ENCODE measurements at places on chromosomes 16 and 17.

GRCh38 chr17:18332909-18333489 is 17.9 kb downstream of the SMCR8 start:
- no peak for DNase-seq

DNA sequence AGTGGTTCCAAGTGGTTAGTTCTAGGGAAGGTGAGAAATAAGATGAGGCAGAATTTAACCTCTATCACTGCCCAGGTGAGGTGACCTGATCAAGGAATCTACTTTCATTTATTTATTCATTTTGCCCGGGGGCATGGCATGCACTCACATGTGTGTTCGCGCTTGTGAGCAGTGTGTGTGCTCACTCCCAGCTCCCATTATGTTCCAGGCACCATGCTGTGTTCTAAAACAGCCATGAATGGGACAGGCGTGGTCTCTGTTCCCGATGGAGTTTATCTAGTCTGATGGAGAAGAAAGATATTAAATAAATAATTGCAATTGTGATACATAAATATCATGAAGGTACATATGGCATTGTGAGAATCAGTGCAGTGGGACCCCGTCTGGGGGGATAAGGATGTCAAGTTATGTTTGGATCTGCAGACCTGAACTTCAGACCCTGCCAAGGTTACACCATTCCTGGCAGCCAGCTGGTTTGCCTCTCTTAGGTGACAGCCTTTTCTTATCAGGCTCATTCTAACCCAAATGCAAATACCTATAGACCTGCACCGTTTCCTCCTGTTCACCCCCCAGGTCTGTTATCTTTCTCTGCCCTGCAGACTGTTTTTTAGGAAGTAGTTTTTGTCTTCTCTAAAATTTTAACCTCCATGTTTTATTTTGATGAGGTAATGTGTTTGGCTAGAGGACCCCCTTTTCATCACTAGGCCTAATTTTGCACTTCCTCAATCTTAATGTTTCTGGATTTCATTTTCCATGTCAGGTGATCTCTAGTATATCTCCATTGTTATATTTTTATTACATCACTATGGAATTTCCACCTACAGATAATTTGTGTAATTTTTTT is 11.8 kb downstream of the CYB5B start:
- no peak for DNase-seq

GRCh38 chr17:34654276-34654880 is 75.0 kb downstream of the TMEM132E start:
- DNase-seq = no peak

DNA sequence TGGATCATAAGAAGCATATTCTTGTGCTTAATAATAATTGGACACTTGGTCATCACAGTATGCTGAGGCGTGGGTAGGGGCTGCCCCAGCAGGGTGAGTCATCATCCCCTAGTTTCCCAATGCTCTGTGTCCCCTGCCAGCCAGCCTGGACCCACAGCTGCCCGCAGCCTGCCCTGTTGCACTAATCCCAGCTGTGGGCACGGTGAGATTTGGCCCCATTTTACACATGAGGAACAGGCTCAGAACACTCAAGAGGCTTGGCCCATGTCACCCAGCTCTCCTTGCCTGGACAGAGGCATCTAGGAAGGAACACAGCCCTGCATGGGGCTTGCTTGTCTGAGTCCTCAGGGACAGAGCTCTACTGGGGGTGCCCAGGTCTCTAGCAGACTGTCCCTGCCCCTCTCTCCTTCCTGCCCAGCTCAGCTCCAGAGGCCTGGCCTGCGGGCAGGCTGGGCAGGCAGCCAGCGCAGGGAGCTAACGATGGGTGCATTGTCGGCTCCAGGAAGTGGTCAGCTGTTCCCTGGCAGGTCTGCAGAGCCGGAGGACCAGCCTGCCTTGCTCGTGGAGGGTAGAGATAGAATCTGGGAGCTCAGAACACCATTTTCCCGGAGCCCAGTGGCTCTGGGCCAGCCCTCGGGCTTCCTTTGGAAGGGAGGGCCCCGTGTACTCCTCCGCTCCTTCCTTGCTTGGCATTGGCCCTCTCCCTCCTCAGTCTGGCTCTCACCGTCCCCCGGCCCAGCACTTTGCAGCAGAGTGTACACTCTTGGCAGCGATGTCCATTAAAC is 189.4 kb downstream of the RAB11FIP4 start:
- DNase-seq = no peak

- DNase-seq = no peak
These were observed 21.9 kb downstream of the PMM2 start for GRCh38 chr16:8819411-8820034.

GRCh38 chr16:8713635-8714172 is 39.3 kb downstream of the ABAT start:
- DNase-seq = no peak

- DNase-seq = no peak
These were observed 128.2 kb downstream of the CLEC16A start for GRCh38 chr16:11072420-11073153.

GRCh38 chr16:69260019-69260418 is 51.1 kb upstream of the VPS4A start:
- DNase-seq = no peak

DNA sequence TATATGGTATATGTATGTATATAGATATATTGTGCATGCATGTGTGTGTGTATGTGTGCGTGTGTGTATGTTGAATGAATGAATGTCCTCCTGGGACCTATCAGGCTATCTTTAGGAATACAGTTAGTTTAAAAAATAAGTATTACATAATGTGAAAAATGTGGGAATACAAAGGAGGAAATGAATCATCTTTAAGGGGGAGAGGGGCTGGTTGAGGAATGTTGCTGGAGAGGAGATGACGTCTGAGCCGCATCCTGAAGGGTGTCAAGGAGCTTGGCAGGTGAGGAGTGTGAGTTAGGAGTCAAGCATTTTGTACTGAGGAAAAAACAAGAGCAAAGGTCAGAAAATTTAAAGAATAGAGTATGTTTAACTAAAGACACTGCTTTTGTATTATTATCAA is 62.4 kb upstream of the NLK start:
- DNase-seq = no peak

DNA sequence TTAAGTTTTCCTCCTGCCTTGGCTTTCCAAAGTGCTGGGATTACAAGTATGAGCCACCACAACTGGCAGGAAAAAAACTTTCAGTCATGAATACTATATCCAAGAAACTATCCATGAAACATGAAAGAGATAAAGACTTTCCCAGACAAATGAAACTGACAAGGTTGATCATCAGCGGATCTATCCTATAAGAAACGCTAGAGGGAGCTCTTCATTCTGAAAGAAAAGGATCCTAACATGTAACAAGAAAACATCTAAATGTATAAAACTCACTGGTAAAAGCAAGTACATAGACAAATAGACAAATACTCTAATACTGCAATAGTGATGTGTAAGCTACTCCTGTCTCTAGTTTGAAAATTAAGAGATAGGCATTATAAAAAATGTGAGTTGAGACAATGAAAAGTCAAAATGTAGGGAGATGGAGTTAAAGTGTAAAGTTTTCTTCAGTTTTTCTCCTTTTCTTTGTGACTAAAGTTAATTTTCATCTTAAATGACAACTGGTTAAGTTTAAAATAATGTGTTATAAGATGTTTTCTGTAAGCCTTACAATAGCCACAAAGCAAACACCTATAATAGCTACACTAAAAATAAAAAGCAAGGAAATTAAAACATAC is 79.6 kb upstream of the TEKT1 start:
- DNase-seq = no peak

GRCh38 chr17:2363318-2363717 is 26.0 kb downstream of the SGSM2 start:
- DNase-seq = no peak

- DNase-seq = no peak
These were observed 8.5 kb downstream of the EFCAB13 start for GRCh38 chr17:47332287-47332686.

- no peak for DNase-seq
These were observed 56.7 kb downstream of the TANGO6 start for GRCh38 chr16:68900009-68900408.

DNA sequence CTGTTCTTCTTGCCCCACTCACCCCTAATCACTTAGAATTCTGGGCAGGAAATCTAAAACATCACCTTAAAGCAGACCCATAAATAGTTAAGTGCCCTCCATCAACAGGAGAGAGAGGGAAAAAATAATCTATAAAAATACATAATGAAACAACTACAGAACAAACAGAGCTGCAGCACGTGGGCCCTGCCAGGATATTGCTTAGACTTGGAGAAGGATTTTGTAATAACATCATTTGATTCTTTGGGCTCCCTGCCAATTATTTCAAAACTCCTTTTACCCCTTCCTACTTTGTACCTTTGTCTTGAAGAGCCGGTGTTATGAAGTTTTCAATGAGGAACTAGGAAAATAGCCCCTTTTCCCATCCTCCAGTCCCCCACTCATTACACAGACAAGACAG is 130.6 kb upstream of the TOX3 start:
- no peak for DNase-seq

- DNase-seq = no peak
These were observed 90.6 kb downstream of the BMERB1 start for GRCh38 chr16:15524966-15525365.

DNA sequence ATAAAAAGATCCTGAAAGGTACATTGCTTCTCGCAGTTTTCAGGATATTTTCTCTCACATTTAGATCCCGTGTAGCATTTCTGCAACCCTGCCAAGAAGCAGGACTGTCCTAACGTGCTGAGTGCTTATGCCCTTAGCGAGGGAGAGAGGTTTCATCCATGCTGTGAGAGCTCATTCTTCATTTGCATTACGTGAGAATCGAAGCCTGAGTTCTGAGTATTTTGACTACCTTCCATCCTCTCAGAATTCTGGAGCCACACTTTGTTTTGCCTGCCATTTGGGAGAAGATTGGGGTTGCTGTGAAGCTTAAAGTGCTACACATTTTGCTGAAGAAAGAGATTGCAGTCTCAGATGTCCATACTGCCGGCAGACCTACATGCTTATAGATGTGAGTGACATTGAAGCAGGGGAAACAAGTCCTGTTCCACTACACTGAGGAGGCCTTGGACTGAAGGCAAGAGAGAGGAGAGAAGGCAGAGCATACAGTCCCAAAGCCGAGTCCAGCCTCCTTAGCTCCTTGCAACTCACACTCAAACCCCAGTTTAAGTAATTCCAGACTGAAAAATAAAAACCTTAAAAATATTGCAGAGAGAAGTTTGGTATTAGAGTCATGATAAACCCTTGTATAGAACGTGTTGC is 183.0 kb downstream of the PRKCA start:
- no peak for DNase-seq

DNA sequence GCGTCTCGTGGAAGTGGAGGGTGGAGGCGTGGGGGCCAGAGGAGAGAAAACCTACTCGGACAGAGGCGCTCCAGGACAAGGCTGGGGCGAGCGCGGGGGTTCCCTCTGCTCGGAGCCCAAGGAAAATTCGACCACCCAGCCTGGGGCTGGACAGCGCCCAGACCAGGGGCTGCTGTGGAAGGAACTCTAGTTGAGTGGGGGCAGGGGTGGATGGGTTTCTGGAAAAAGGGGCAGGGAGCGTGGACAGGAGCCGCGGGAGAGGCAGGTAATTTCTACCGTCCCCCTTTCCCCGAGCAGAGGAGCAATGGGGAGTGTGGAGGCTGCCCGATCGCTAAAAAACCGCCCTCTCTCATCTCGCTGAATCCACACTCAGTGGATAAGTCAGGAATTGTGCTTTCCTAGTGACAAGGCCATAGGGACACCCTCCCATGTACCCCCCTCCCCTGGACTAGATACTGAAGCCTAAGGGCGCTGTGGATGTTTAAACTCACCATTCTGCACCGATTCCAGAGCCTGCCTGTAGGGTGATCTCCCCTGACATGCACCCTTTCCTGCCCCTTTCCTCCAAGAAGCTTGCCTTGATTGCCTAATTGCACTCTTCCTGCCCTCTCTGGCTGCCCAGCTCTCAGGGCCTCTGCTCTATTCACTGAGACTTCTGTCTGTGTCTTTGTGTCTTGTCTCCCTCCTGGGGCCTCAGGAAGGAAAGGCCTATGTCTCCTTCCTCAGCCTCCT is 90.7 kb upstream of the TMEM97 start:
- DNase-seq = no peak

- DNase-seq = no peak
These were observed 464.4 kb upstream of the GOT2 start for GRCh38 chr16:59198487-59198886.

- DNase-seq = no peak
These were observed 12.0 kb upstream of the DNAH17 start for GRCh38 chr17:78589031-78589675.
